ENCODE measurements at places on chromosomes 7 and 10. TPM values are rescaled to one million over a fixed set of nuclear protein-coding genes. Genes with fewer than 3 reads are reported as not detected.

The ENTPD1 gene
- 0.20 TPM for polyA plus RNA-seq

The SLF2 gene
- 10.1 TPM for polyA plus RNA-seq

The FBXO24 gene
- polyA plus RNA-seq: 0.40 TPM

The ANKRD30A gene
- not detected for polyA plus RNA-seq

The ABCB1 gene
- polyA plus RNA-seq: 0.40 TPM

The IGF2BP3 gene
- polyA plus RNA-seq: 14.4 TPM

The CLDN3 gene
- polyA plus RNA-seq: not detected

The GRM3 gene
- polyA plus RNA-seq: not detected

DNA sequence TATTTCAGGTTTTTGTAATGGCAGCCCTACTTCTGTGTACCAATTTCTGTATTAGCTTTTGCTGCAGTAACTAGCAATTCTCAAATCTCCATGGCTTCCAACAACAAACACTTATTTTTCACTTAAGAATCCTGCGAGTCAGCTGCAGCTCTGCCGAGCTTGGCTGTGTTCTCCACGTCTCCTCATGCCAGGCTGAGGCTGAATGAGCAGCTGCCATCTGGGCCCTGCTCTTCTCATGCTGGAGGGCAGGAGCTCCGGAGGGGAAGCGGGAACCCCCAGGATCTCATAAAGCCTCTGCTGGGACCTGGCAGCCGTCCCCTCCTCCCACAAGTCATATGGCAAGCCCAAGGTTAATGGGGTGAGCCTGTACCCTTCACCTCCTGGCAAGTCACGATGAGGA, 591.1 kb downstream of the SDK1 start:
- no peak for DNase-seq

- DNase-seq: no peak
Measured at GRCh38 chr7:1447551-1448244, 11.6 kb downstream of the MICALL2 start.

GRCh38 chr7:36650766-36651312, 73.5 kb downstream of the AOAH start:
- DNase-seq: no peak

DNA sequence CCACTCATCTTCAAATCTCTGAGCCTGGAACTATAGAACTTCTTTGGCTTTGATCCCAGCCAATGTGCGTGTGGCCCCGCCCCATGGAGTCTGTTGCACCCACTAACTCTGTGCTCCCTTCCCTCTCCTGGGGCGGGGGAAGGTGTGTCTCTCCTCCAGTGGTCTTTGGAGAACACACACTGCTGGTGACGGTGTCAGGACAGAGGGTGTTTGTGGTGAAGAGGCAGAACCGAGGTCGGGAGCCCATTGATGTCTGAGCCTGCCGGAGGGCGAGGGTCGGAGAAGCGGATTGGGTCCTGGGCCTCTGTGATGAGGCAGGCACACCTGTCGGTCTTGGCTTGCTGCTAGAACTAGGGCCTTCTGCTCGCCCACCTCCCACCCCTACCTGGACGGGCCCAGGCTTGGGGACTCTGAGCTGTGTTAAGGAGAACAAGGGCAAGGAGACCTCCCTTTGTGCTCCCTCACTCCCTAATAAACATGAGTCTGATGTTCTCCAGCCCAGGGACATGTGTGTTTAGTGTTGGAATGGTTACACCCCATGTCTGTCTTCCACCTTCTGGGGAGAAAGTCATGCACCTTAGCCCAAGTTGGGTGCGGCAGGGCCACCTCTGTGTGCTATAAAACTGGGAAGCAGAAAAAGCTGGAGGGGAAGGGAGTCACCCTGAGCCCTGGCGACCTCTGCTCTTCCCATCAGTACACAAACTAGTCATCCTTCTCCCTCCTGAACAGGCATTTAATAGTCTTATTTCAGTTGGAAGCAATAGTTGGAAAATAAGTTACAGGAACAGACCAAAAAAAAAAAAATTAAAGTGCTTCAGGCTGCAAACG, 4.6 kb downstream of the TRAPPC14 start:
- DNase-seq: no peak

DNA sequence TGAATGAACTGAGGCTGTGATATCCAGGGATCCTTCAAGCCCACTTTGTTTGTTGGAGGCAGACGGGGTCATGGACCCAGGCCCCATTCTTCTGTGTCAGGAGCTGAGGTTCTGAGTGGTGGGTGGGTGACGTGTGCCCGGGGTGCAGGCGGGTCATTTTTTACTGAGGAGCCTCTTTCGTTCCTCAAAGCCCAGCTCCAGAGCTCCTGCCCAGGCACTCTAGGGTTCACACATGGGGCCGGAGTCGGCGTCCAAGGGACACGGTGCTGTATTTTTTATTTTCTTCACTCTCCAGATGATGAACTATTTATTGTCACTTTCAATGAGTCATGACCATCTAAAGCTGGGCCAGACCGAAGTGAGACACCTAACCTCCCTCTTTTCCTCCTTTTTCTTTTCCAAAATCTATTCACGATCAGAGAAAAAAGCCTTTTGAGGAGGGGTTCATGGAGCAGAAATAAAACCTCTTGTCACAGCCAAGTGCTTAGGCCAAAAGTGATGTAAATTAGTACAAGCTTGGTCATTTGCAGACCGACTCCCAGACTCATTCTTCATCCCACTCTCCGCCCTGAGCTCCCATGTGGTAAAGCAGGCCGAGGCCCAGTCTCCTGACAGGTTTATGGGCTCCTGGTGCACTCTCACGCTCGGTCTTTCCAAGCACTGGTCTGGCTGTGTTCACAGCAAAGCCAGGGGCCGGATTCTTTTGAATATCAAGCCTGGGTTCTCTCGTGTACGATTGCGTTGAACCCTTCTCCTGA, 41.4 kb upstream of the PITRM1 start:
- DNase-seq: no peak

DNA sequence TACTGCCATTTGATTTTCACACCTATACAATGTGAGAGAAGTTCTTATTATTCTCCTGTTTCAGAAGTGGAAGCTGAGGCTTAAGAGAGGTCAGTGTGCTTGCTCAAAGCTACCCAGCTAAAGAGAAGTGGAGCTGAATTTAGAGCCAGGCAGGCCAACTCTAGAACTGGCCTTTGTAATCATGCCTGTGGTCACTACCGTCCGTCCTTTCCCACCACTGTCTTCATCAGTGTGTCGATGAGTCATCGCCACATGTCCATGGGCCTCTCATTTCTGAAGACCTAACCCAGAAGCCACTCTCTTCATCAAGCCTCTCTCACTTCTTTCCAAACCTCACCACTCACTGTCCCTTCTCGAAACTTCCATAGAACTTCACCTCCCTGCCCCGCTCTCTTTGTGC, 237.8 kb downstream of the KIAA1217 start:
- DNase-seq: peak; percentile 83

- no peak for DNase-seq
Measured at GRCh38 chr10:132582771-132583170, 45.2 kb downstream of the INPP5A start.

GRCh38 chr7:45927721-45928120, 6.6 kb upstream of the IGFBP3 start:
- no peak for DNase-seq

- no peak for DNase-seq
Measured at GRCh38 chr10:50379616-50380015, 128.3 kb upstream of the ASAH2 start.

GRCh38 chr10:44902941-44903545, 8.1 kb upstream of the TMEM72 start:
- no peak for DNase-seq

DNA sequence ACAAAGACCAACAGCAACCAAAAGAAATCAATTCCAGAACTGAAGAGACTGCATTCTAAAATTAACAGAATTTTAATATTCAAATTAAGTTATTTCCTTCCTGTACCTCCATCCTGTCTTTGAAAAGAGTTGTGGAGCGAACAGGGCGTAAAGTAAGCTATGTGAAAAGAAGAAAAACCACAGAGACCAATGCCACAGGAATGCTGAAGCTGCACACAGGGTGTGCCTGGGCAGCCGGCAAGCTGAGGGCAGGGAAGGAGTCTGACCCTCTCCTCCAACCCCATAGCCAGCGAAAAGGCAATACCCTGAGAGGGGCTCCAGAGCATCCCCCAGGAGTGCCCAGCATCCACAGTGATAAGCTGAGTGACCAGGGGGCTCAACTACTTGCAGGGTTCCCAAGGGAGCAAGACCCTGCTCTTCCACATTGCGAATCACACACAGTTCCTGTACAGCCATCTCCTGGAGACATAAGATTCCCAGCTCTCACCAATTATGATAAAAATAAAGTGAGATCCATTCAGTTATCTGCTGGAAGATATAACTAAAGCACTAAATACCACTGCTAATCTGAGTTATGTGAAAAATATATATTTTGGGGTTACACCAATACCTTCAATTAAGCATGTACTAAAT, 93.8 kb downstream of the PARD3 start:
- DNase-seq: no peak

GRCh38 chr10:6232225-6232807, 29.6 kb downstream of the PFKFB3 start:
- no peak for DNase-seq

- no peak for DNase-seq
Measured at GRCh38 chr10:33139181-33139646, 181.2 kb upstream of the ITGB1 start.

DNA sequence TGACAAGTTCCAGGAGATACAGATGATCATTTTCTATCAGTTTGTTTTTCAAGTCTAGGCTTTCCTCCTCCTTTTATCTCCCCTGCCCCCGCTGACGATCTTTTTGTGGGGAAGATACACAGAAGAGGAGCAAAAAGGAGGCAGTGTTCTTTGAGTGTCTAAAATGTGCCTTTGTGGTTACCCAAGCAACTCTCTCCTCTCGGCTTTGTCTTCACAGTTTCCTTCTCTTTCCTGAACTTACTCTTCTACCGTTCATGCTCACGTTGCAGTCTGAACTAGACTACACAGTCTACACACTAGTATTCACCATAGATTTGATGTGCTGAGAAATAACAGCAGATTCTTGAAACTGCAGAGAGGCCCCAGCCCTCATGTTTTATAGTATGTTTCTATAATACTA, 23.6 kb downstream of the CEP41 start:
- no peak for DNase-seq

DNA sequence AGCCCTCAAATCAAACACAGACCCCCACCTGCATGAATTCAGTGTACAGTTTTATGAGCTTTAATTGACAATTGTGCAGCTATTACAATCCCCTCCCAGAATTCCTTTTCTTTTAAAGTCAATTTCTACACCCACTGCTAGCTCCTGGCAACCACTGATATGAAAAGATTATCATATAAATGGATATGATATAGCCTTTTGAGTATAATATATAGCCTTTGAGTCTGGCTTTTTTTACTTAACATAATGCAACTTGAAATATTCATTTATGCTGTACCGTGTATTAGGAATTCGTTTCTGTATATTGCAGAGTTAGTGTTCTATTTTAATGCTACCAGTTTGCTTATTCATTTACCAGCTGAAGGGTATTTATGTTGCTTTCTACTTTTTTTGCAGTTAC, 127.7 kb downstream of the CCSER2 start:
- no peak for DNase-seq

DNA sequence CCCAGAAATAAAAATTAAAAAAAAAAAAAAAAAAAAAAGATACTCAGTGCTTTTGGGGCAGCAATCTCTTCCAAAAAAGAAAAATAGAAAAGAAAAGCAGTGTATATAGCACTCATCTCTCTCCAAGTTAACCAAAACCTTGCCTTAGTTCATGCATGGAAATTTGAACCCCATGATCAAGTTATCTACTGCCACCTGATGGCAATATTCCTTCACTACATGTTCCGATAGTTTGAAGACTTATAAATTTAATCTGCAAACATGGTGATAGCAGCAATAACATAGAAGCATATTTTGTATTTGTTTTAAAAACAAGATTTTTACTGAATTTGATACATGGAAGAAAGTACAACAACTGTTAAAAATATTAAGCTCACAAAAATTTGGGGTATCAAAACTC, 48.6 kb upstream of the SLIT1 start:
- DNase-seq: no peak

DNA sequence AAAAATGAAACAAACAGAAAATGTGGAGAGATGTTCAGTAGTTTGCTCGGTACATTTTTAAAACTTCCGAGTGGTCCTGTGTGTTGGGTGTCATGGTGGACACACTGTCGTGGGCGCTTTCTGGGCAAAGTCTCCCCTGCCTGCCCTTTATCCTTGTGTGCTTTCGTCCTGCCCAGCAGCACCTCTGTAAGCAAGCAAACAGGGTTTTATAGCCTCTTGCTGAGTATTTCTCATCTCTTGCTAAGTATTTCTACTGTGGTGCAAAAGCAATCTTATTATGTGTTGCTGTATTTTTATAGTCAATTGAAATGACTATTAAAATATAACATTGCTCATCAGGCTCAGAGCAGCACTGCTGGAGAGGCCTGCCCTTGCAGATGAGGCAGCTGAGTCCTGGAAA, 48.7 kb downstream of the DOCK1 start:
- no peak for DNase-seq
